ENCODE measurements at places on chromosomes 3 and 15. TPM values are rescaled to one million over a fixed set of nuclear protein-coding genes. Genes with fewer than 3 reads are reported as not detected.

- no peaks in the 10 kb centered on the region for H3K36me3 ChIP-seq
- H3K27ac ChIP-seq, result no peak overlapping the region
- no peak overlapping the region for H3K4me3 ChIP-seq
- DNase-seq, result no peak
Observed at GRCh38 chr3:158452334-158452733, 118.7 kb upstream of the MLF1 start.

DNA sequence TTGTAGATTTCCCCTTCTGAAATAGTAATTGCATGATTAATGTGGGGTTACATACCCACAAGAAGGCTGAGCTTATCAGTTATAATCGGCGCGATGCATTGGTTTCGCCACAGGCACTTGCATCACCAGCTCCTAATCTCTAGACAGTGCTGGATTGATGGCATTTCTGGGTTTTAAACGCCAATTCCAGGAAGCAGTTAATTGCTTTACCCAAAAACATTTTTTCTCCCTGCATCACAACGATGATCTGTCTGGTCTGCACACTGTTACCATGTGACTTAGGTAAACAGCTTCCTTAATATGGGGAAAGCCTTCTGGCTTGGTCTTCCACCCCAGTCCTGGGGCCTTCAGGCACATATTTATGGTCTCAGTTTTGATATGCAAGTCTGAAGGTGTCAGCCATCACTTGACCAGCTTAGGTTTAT is 70.0 kb upstream of the HEG1 start:
- no peak overlapping the region for H3K4me3 ChIP-seq
- no peaks in the 10 kb centered on the region for H3K36me3 ChIP-seq
- H3K27me3 ChIP-seq, result no peaks in the 10 kb centered on the region

DNA sequence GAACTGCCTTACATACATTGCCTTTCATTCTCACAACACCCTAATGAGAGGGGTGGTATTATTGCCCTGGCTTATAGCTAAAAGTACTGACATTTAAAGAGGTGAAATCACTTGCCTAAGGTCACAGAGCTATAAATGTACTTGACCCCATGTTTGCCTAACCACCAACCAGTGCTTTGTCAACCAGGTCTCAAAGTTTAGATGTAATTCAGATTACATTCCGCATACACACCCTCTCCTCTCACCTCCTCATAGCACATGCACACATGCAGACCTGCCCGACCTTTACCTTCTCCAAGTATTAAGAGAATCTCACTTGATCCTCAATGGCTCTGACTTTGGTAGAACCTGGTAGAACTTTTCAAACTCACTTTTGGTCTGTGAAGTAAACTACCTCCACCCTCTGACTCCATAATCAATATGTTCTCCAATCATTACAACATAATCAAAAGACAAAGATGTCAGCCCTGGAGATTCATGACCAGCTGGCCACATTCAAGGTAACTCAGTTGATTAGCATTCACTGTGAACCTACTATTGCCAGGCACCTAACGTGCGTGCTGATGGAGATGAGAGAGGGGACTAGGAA is 63.2 kb upstream of the HES1 start:
- peaks cover 14% of the 10 kb centered on the region for H3K4me1 ChIP-seq
- no peaks in the 10 kb centered on the region for H3K36me3 ChIP-seq
- H3K27ac ChIP-seq, result no peak overlapping the region
- DNase-seq, result no peak

The ROPN1 gene
- not detected for total RNA-seq

The MASP1 gene
- total RNA-seq, result not detected
